ENCODE measurements at places on chromosomes 13 and 19. TPM values are rescaled to one million over a fixed set of nuclear protein-coding genes. Genes with fewer than 3 reads are reported as not detected.

DNA sequence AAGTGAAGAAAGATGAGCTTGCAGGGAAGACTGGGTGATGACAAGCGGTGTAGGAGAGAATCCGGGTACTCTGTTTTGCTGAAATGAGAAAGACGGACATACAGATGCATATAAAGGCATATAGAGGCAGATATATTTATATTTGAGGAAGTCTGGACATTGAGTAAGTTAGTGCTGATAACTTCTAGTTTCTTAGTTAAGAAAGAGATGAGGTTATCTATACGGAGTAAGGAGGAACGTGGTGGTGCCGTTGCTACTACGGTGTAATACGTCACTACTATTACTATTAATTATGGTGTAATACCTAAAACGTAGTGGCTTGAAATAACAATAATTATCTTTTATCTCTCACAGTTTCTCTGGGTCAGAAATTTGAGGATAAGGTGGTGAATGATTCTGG, 9.8 kb upstream of the CPB2 start:
- H3K27ac ChIP-seq, result no peak overlapping the region
- DNase-seq, result no peak
- H3K36me3 ChIP-seq, result no peaks in the 10 kb centered on the region
- H3K4me1 ChIP-seq, result no peaks in the 10 kb centered on the region
- no peak overlapping the region for H3K4me3 ChIP-seq

GRCh38 chr13:91045351-91046034, 302.0 kb upstream of the MIR17HG start:
- no peak overlapping the region for H3K27ac ChIP-seq
- H3K4me3 ChIP-seq, result no peak overlapping the region
- no peaks in the 10 kb centered on the region for H3K36me3 ChIP-seq
- H3K27me3 ChIP-seq, result no peaks in the 10 kb centered on the region
- DNase-seq, result no peak

DNA sequence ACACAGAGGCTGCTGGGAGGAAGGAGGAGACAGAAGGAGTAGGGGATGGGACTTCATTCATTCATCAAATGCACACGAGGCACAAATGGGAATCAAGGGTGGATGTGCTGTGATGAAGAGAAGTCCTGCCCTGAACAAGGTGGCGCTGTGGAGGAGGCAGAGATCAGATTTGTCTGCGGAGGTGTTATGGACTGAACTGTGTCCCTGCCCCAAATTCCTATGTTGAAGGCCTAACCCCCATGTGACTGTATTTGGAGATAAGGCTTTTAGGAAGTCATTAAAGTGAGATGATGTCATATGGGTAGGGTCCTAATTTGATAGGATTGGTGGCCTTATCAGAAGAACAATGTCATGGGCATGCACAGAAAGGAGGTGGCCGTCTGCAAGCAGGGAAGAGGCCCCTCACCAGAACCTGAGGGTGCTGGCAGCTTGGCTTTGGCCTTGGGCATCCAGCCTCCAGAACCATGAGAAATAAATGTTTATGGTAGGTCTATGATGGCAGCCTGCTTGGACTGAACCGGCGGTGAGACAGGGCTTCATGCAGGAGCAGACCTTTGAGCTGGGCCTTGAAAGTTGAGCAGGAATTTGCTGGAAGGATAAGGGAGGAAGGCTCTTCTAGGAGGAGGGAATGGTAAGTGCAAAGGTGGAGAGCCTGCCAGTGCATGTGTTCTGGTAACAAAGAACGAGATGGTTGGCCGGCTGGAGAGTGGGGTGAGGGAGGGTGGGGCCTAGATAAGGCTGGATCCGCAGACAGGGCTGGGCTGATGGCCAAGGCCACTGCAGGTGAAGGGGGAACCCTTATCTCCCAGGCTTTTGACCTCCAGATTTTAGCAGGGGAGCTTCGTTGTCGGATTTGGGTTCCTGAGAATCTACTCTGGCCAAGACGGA, 2.7 kb upstream of the CEBPA start:
- no peaks in the 10 kb centered on the region for H3K36me3 ChIP-seq
- H3K4me1 ChIP-seq, result peaks cover 10% of the 10 kb centered on the region
- H3K4me3 ChIP-seq, result no peak overlapping the region

ZNF529 gene
- 24.5 TPM for total RNA-seq

OR7E24 gene
- total RNA-seq, result not detected
